ENCODE measurements at places on chromosomes 11 and 22. TPM values are rescaled to one million over a fixed set of nuclear protein-coding genes. Genes with fewer than 3 reads are reported as not detected.

PNPLA5 gene
- not detected for total RNA-seq

PPP2R5B gene
- total RNA-seq, result 13.7 TPM

RTN4R gene
- total RNA-seq, result 4.0 TPM

RRP8 gene
- 27.1 TPM for total RNA-seq

OR52H1 gene
- 0.37 TPM for total RNA-seq

IL18BP gene
- total RNA-seq, result 16.5 TPM

C1QTNF4 gene
- total RNA-seq, result 0.22 TPM

TYR gene
- not detected for total RNA-seq

DSCAML1 gene
- 0.02 TPM for total RNA-seq

DNA sequence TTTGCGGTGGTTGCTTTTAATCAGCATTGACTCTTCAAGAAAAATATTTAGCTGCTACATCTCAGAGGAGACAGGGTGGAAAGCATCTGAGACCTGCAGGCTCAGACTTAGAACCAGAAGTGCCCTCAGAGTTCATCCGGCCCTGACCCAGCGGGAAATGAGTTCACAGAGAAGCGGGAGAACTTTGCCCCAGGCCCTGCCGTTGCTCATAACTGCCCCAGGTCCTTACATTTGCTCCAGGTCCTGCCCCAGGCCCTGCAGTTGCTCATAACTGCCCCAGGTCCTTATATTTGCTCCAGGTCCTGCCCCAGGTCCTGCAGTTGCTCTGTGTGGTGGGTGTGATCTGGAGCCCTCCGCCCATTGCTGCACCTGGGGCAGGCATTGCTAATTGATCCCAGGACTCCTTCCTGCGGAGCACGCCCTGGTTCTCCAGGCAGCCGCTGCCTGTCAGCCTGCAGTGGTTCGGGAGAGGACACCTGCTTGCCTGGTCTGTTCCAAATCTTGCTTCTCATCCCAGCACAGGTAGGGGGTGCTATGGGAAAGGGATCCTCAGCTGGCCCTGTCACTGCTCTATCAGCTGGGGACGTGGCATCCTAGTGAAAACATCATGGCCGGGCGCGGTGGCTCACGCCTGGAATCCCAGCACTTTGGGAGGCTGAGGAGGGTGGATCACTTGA, 58.1 kb upstream of the PPP6R3 start:
- no peak for DNase-seq
- H3K4me3 ChIP-seq, result no peak overlapping the region
- peaks cover 2% of the 10 kb centered on the region for H3K36me3 ChIP-seq
- H3K27ac ChIP-seq, result no peak overlapping the region
- no peaks in the 10 kb centered on the region for H3K4me1 ChIP-seq
- H3K27me3 ChIP-seq, result no peaks in the 10 kb centered on the region

- H3K4me3 ChIP-seq, result no peak overlapping the region
- H3K36me3 ChIP-seq, result peaks cover 3% of the 10 kb centered on the region
- H3K27me3 ChIP-seq, result peaks cover 5% of the 10 kb centered on the region
- DNase-seq, result no peak
Measured at GRCh38 chr11:34380696-34381095, 22.9 kb upstream of the ABTB2 start.

- peaks cover 9% of the 10 kb centered on the region for H3K4me1 ChIP-seq
- H3K27ac ChIP-seq, result no peak overlapping the region
Measured at GRCh38 chr11:34618406-34618805, 2.5 kb upstream of the EHF start.

DNA sequence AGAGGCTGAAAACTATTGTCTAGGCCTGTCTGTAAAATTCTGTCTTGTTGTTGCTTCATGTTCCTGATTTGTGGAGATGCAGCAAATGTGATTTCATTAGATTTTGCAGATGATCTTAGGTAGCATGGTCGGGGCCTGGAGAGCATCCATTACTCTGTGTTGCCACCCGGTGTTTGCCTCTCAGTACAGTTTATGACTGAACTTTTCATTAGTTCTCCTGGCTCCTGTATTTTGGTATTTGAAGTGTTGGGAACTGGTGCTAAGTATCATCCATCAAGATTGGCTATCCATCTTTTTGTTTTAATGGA, 7.7 kb downstream of the YWHAH start:
- peaks cover 84% of the 10 kb centered on the region for H3K4me1 ChIP-seq
- DNase-seq, result no peak
- H3K4me3 ChIP-seq, result no peak overlapping the region
- no peaks in the 10 kb centered on the region for H3K27me3 ChIP-seq
- H3K27ac ChIP-seq, result no peak overlapping the region

DNA sequence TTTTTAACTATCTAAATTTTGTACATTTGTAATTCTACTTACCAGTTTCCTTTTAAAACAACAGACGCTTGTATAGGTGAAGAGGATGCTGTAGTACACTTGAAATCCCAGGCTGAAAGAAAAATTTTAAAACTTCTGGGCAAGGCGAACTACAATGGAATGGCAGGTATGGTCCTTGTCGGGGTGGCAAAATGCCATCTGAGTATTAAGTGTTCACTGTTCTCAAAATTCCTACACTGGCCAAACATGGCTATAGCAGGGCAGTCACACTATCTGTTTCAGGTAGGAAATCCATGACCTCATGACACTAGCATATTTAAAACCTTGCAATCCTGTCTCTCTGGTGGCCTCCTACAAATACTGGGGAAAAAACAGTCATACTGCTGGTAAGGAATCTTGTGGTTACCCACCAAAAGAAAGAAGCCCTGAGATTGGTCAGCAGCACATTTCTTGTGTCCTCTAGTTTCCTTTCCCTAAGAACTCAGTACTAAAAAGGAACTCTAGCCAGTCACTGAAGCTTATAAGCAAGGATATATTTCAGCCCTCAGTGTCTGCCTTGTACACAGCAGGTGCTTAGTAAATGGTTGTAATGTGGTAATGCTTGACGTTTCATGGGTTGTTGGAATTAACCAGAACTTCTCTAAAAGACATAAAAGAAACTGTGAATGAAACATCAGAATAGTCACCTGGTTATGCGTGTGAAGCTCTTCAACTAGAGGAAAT, 5.2 kb upstream of the ZC3H12C start:
- H3K27me3 ChIP-seq, result peaks cover 34% of the 10 kb centered on the region
- H3K4me3 ChIP-seq, result no peak overlapping the region
- no peak for DNase-seq
- peaks cover 4% of the 10 kb centered on the region for H3K4me1 ChIP-seq
- H3K27ac ChIP-seq, result no peak overlapping the region

- no peak for DNase-seq
- H3K27ac ChIP-seq, result no peak overlapping the region
- H3K27me3 ChIP-seq, result no peaks in the 10 kb centered on the region
- H3K4me3 ChIP-seq, result no peak overlapping the region
- H3K36me3 ChIP-seq, result peaks cover 50% of the 10 kb centered on the region
Measured at GRCh38 chr22:20520093-20520511, 12.7 kb downstream of the MED15 start.

DNA sequence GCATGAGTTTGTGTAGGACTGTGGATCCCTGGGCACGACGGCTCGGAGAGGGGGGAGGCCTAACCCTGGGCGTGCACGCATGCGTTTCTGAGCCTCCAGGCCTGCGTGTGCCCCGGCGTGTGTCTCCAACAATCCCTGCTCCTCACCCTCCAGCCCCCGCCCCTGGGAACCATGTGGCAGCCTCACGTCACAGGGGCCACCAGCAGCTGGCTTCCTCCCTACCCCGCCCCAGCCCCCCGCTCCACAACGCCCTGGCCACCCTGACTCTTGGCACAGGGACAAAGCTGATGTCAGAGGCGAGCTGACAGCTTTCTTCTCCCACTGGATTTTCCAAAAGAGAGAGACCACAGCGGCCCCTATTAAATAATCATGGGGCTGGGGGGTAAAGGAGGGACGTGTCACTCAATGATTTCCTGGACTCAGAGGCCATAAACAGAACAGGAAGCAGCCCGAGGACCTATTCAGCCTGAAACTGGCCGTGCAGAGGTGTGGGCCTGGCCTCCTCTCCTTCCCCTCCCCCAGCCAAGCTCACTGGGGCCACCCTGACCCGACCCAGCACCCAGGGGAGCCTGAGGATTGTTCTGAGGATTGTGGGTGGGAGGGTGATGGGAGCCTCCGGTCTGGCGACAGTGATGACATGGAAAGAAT, 6.8 kb upstream of the LIF start:
- H3K36me3 ChIP-seq, result no peaks in the 10 kb centered on the region
- peaks cover 70% of the 10 kb centered on the region for H3K4me1 ChIP-seq
- no peak for DNase-seq

- no peak for DNase-seq
- H3K4me3 ChIP-seq, result no peak overlapping the region
- no peaks in the 10 kb centered on the region for H3K36me3 ChIP-seq
- H3K27me3 ChIP-seq, result peaks cover 86% of the 10 kb centered on the region
- peaks cover 12% of the 10 kb centered on the region for H3K4me1 ChIP-seq
Measured at GRCh38 chr11:12682737-12683500, 8.7 kb downstream of the TEAD1 start.

DNA sequence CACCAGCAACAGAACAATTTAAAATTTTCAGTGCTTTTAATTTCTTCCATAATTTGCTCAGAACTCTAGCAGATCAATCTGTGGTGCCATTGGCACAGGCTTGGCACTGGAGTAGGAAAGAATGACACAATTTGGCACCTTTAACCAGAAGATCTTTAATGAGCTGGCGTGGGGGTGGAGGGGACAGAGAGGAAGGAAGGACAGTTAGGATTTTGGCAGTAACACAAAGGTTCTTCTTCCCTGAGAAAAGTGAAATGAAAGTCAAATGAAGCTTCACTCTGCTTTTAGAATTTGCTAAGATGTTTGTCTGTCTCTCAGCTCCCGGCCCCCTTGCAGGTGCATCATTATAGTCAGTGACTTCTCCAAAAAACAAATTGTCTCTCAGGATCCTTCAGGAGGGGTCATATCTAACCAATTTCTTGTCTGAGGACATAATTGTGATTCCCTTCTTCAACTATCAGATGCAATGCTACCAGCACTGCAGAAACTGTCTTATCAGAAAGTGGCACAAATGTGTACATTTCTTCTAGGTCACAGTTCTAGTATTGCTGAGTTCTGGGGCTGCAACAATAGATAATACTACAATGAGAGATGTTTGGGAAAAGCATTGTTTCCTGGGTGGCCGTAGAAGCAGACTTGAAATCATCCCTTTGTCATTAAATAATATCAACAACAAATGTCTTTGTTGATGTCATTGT, 66.8 kb downstream of the CSTPP1 start:
- H3K27me3 ChIP-seq, result no peaks in the 10 kb centered on the region
- peaks cover 12% of the 10 kb centered on the region for H3K4me1 ChIP-seq
- H3K27ac ChIP-seq, result no peak overlapping the region

DNA sequence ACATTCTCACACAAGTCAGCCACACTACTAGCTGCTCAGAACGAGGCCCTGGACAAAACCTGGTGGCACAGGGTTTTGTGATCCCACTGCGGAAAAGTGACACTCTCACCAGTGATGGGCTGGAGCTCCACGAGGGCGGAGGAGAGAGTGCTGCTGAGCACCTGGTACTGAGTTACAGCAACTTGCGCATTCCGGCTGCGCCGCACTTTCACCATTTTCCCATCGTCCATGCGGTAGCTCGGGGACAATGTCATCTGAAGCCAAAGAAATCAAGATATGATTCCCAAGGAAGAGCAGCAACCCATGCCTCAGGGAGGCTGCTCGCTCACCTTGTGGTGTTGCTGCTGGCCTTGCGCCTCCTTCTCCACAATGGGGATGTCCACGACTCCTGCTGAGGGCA, 6.1 kb downstream of the RPUSD4 start:
- H3K4me1 ChIP-seq, result peaks cover 6% of the 10 kb centered on the region
- no peak overlapping the region for H3K4me3 ChIP-seq
- H3K27ac ChIP-seq, result no peak overlapping the region
- H3K27me3 ChIP-seq, result no peaks in the 10 kb centered on the region
- DNase-seq, result no peak

GRCh38 chr11:44972746-44973435, 22.2 kb upstream of the TP53I11 start:
- peaks cover 2% of the 10 kb centered on the region for H3K27me3 ChIP-seq
- H3K27ac ChIP-seq, result no peak overlapping the region
- no peak for DNase-seq
- no peaks in the 10 kb centered on the region for H3K36me3 ChIP-seq
- H3K4me1 ChIP-seq, result no peaks in the 10 kb centered on the region

GRCh38 chr11:2847561-2847960, 38.0 kb downstream of the CDKN1C start:
- no peak overlapping the region for H3K4me3 ChIP-seq
- no peak overlapping the region for H3K27ac ChIP-seq
- H3K27me3 ChIP-seq, result no peaks in the 10 kb centered on the region
- H3K4me1 ChIP-seq, result peaks cover 3% of the 10 kb centered on the region
- H3K36me3 ChIP-seq, result no peaks in the 10 kb centered on the region

GRCh38 chr11:20037396-20038153, 122.7 kb downstream of the DBX1 start:
- no peak overlapping the region for H3K27ac ChIP-seq
- DNase-seq, result no peak
- peaks cover 8% of the 10 kb centered on the region for H3K27me3 ChIP-seq
- no peak overlapping the region for H3K4me3 ChIP-seq
- H3K36me3 ChIP-seq, result no peaks in the 10 kb centered on the region

- no peaks in the 10 kb centered on the region for H3K36me3 ChIP-seq
- no peaks in the 10 kb centered on the region for H3K4me1 ChIP-seq
- no peak overlapping the region for H3K4me3 ChIP-seq
- H3K27ac ChIP-seq, result no peak overlapping the region
Measured at GRCh38 chr11:104819603-104820002, 78.7 kb downstream of the CASP12 start.
